A549 (cell line): ENCODE measurements at places on chromosomes 16 and 17.

DNA sequence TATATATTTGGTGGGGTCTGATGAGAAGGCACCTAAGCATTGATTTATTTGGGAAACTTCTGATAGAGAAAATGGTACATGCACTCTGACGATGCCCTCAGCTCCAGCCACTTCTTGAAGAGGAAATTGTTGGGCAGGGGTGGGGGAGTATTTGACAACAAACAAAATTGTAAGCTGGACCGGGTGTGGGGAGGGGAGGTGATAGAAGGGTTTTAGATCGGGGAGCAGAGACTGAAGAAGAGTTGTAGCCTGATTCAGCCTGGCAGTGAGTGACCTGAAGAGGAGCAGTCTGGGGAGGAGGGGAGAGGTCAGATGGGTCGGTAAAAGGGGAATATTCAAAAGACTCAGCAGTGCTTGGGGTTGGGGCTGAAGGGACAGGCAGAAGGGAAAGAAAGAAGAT is 2284.7 kb downstream of the TP53TG3F start:
- no peak for DNase-seq

- DNase-seq = no peak
Observed at GRCh38 chr17:83121921-83122820, 42.8 kb downstream of the METRNL start.

DNA sequence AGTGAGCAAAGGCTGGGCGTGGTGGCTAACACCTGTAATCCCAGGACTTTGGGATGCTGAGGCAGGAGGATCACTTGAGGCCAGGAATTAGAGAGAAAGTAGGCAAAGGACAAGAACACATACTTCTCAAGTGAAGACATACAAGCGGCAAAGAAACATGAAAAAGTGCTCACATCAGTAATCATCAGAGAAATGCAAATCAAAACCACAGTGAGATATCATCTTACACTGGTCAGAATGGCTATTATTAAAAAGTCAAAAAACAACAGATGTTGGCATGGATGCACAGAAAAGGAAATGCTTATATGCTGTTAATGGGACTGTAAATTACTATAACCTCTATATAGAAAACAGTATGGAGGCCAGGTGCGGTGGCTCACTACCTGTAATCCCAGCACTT is 12.2 kb upstream of the SLX4 start:
- DNase-seq = no peak

DNA sequence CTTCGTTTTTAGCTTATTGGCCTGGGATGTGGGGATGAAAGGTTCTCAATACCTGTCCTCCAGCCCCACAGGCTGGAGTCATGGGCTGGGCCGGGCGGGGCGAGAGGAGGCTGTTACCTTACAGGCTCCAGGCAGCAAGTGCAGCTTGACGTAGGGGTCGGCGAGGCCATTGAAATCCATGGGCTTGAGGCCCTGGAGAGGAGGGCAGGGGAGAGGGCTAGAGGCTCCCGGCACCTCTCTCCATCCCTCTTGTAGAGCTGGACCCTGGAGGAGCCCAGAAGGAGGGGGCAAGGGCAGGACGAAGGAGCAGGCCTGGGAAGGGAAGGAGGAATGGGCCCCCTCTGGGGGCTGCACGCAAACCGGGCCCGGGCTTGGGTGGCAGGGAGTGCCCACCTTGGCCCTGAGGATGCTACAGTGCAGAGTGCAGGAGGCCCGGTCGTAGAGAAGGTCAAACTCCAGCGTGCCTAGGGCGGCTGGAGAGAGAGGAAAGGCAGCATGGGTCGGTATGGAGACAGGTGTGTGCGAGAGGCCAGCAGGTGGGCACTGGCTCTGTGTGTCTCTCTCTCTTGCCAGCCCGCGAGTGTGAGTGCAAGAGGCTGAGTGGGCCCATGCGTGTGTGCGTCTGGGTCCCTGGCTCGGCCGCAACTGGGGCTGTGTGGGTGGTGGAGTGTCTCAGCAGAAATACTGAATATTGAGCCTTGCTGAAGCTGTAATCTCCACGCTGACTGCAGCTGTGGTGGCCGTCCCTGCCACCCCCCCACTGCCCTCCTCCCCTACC is 1.6 kb downstream of the DOC2A start:
- DNase-seq = no peak

DNA sequence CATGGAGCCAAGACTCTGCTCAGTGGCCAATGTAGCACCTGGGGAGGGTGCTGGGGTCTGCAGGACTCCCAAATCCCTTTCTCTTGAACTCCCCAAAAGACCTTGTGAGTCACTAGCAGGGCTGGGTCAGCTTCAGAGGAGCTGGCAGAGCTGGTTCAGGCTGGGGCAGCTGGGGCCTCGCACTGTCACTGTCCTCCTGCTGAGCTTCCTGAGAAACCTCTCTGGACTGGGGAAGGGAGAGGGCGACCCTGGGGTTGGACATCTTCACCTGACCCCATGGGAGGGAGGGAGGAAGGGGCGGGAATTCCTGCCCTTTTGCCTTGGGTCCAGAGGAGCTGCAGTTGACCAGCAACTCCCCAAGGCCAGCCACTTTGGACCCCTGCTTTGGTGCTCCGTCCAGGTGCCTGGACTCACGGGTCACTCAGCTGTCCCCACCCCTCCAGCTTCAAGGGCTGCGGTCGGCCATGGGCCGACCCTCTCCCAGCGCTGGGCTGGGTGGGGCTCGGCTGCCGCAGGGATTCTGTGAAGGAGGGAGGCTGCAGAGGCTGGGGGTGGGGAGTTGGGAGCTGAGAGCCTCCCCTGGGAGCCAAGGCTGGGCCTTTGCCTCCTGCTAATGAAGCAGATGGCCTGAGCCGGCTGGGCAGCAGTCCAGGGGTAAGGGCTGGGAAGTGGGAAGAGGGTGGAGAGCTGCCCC is 9.2 kb downstream of the FMNL1 start:
- peak; percentile 72 for DNase-seq

DNA sequence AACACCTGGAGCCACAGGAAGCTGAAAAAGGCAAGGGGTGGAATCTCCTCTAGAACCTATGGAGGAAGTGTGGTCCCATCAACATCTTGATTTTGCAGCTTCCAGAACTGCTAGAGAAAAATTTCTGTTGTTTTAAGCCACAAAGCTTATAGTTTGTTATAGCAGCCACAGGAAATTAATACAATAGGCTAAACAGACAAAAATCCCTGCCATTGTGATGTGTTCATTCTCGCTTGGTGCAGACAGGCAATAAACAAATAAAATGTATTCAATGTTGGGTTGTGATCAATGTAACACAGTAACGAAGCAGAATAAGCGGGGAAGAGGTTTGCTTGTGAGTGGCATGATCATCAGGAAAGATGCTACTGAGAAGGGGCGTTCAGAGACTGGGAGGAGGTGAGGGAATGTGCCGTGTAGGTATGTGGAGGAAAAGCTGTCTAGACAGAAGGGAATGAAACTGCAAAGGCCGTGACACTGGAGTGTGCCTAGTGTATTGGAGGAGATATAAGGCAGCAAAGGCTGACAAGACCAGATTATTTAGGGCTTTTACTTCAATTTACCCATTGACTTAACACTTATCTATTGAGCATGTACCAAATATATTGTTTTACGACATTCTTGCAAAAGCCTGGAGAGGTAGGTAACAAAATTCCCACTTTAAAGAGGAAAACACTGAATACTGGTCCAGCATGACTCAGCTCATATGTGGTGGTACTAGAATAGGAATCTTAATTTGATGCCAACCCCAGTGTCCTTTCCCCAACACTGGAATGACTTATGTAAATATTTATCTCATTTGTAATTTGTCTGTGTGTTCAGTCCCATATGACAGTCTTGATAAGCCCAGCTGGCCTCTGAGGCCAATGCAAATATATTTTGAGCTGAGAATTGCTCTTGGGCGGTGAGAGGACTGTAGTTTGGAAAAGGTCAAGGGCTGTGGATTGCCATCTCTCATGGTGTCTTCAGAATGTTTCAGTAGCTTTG is 375.9 kb downstream of the CDH13 start:
- DNase-seq = no peak

GRCh38 chr16:67339453-67339852 is 12.8 kb downstream of the LRRC36 start:
- no peak for DNase-seq

DNA sequence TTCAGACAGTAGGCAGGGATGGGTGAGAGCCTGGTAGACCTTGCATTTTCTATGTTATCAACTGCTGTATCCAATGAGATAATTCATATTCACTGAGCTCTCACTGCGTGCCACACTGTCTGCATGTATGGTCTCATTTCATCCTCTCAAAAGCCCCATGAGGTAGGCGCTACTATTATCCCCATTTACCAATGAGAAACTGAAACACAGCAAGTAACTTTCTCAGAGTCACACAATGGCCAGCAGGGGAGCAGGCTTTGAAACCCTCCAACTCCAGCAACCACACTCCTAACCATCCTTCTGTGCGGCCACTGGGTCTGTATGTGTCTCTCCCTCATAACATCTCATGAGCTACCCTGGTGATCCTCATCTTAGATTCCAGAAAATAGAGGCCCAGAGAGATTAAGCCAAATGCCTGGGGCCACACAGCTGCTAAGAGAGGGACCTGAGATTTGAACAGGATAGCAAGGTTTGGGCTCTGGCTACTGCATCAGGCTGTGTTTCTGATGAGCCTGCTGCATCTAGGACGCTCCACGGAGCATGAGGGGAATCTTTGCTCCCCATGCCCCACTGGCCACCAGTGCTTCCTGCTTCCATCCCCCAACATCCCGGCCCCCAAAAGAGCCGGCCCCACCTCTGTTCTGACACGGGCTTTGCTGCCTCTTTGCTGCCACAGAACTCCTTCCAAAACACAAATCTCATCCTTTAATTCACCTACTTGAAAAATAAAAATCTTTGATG is 3.2 kb downstream of the CCR7 start:
- DNase-seq = no peak

- DNase-seq = no peak
Observed at GRCh38 chr16:28133666-28134065, 70.2 kb upstream of the GSG1L start.

GRCh38 chr17:2693561-2694380 is 17.8 kb downstream of the CLUH start:
- no peak for DNase-seq

- DNase-seq = no peak
Observed at GRCh38 chr17:45656527-45657181, 127.5 kb upstream of the CRHR1 start.

DNA sequence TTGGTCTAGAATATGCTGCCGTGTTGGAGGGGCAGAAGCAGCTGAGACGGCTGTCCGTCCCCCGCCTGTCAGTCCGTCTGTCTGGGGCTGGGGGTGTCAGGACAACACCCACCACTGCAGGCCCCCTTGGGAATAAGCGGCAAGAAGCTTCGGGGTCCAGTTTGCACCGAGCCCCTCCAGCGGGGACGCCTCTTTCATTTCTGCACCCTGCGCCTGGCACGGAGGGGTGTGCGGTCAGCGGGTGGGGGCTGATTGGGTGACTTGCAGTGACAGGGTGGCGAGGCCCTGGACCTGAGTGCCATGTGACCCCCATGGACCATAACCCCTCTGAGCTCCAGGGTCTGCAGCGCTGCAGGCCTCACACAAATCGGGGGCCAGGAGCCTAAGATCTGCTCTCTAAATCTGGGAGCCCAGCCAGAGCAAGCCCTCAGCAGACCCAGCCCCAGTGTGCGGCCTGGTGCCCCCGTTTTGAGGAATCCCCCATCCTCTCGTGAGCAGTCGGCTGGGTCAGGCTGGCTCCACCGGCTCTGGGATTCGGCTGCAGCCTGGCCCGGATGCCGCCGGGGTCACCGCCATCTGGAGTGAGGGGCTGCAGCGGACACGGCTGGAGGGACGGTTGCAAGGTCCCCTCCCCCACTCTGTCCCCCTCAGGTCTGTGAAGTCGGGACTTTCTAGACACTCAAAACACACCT is 8.3 kb downstream of the CBFA2T3 start:
- no peak for DNase-seq

- DNase-seq = no peak
Observed at GRCh38 chr16:4362476-4363135, 9.0 kb upstream of the VASN start.

GRCh38 chr17:32971171-32971570 is 20.5 kb upstream of the SPACA3 start:
- DNase-seq = no peak

- DNase-seq = peak; percentile 80
Observed at GRCh38 chr16:56425439-56425832, at the start of gene AMFR. Gene AMFR (minus strand): TSS chr16:56425545. CDS start chr16:56425327, 218 bp downstream.

GRCh38 chr17:38617074-38617860 is 11.5 kb upstream of the SRCIN1 start:
- no peak for DNase-seq

- DNase-seq = no peak
Observed at GRCh38 chr17:78654325-78654724, 77.1 kb upstream of the DNAH17 start.

GRCh38 chr16:81189100-81189664 is 49.3 kb upstream of the BCO1 start:
- no peak for DNase-seq

DNA sequence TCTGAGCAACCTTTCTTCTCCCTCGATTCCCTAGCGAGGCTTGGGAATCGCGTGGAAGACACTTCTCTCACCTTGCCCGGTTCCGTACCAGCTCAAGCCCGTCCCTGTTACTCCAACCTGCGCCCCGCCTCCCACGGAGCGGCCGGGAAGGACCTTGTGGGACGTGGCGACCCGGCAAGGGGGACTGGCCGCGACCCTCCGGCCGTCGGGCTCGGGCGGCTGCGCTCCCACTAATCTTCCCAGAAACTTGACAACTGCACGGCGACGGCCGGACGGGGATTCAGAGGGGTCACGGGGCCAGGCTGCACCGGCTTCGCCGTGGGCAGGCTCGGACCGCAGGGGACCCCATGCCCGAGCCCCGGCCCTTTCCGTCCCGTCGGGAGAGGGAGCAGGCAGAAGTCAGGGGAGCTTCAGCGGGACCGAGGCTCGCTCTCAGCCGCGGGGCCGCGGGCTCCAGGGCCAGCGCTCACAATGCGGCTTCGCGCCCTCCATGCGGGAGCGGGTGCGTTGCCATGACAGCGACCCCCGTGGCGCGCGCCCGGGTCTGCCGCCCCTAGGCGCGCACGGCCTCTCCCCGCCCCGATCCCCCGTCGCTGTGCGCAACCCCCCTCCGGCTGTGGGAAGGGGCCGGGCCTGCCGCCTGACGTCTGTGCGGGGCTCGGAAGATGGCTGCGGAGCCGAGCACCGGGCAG is at the start of gene SGSM2:
SGSM2 (plus strand) TSS at position 650 of the 692 bp plus-strand sequence. CDS start 188 bp downstream, outside the sequence.
- DNase-seq = peak; percentile 55

DNA sequence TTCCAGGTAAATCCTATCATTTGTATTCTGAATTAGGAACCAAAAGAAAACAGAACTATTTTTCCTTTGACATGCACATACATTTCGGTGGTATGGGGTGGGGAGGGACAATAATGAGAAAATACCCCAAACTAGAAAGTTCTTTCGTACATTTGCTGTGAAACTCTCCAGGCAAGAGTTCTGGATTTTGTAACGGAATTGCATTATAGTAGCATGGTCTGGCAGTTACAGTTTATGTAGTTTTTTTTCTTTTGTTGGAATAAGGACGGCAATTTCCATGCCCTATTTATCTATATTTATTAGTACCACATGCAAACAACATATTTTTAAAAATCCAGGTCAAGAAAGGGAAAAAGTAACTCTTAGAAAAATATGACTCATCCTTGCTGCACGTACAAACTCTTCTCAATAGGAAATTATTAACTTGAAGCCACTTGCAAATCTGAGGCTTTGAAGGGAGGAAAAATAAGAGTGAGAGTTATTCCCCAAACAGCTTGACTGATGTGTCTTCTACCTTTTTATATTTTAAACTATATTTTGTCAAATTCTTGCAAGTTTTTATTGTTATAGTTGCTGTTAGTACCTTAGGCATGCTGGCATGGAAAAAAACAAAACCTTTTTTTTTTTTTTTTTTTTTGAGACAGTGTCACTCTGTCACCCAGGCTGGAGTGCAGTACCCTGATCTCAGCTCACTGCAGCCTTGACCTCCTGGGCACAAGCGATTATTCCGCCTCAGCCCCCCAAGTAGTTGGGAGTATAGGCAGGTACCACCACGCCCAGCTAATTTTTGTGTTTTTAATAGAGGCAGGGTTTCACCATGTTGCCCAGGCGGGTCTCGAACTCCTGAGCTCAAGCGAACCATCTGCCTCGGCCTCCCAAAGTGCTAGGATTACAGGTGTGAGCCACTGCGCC is 69.3 kb downstream of the WWP2 start:
- peak; percentile 40 for DNase-seq
